ENCODE measurements at places on chromosomes 3 and 15.

- peak; percentile 57 for DNase-seq
These were observed 274.2 kb downstream of the FOXP1 start for GRCh38 chr3:71309342-71309741.

DNA sequence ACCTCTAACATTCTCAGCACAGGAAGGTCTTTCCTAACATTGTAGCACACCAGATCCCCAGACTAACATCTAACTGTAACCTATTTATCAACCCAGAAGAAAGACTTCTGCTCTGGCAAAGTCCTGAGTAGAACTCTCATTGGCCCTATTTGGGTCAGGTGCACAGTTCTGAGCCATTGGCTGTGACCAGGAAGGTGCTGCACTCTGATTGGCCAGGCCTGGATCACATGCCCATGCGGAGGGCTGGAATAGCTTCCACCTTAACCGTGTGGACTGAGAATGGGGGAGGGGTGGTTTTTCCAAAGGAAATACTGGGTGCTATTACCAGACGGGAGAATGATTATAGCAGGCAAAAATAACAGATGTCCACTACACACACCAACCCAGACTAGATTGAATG is 11.5 kb downstream of the FEZF2 start:
- no peak for DNase-seq

DNA sequence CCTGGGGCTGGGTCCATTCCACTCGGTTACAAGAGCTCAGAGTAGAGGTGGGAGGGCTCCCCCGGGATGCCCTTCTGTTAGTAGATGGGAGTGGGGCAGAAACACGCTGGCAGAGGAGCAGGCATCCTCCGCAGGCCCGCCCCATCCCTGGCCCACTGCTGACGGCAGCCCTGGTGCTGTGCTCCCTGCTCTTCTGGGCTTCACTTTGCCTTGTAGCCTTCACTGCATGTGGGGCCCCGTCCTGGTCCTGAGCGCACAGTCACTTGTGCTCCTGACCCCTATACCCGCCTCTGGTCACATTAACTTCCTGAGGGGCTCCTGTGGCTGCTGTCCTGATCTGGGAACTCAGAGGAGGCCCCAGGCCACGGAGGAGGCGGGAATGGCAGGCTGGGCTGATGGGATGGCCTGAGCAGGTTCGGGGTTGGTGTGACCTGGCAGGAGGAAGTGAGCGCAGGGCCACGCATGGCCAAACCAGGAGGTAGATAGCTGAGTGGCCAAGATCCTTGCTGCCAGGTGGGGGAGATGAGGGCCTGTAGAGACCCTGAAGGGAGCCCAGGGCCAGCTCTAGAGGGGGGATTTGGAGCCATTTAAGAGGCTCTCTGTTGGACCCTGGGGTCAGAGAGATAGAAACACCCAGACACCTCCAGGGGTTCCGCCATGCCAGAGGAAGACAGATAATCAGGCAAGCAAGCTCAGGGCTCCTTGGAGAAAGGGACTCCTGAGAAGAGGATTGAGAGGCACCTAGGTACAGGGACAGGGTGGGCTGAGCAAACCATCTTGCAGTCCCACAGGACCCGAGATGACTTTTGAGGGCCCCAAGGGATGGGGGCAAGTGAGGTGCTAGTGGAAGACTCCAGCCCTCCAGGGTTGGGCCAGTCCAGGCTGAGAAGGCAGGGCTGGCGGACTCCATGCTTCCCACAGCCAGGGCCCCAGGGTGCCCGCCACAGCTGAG is 92.2 kb upstream of the PRR23E start:
- no peak for DNase-seq

DNA sequence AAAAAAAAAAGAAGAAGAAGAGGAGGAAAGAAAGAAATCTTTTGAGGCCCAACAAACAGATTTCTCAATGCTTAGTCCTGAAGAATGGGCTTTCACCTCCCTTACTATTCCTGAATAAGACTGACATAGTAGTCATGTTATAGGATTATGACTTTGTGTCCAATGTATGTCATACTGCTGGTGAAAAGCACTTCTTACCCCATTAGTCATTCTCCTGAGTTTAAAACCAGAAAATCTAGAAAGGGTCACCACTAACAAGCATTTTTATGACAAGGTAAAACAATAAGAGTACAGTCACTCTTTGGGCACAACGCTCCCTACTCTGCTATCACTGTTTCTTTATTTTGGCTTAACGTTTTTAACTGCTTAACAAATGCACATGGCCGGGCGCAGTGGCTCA is 88.2 kb downstream of the IGSF11 start:
- no peak for DNase-seq

GRCh38 chr3:106140431-106140830 is 271.6 kb upstream of the CBLB start:
- no peak for DNase-seq

- DNase-seq, result no peak
These were observed 303.6 kb downstream of the LSAMP start for GRCh38 chr3:116141724-116142123.

GRCh38 chr3:72021531-72021930 is 236.6 kb upstream of the PROK2 start:
- DNase-seq, result no peak

GRCh38 chr15:95972041-95972553 is 358.4 kb upstream of the NR2F2 start:
- no peak for DNase-seq

DNA sequence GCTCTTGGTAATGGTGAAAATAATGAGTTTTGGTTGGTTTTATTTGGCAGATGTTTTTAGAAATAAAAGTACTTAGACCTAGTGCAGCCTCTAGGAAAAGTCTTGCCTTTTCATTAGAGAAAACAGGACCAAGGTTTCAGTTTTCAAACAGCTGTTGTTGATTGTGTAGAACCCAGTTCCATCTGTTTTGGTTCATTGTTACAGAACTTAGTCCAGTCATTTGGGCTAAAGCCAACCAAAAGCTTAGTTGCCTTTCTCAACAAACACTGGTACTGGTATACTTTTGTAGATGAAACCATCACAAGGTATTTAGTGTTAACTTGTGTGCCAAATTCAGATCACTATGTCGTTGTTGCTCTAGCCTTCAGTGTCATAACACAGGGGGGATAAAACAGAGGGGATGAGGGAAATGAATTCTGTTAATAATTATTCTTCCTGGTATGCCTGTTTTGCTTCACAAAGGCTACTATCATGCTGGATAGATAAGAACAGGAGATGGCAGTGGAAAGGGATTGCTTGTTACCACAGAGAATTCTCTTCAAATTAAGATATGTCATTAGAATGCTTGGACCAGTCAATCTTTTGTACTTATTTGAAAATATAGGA is 12.6 kb upstream of the APH1B start:
- no peak for DNase-seq

DNA sequence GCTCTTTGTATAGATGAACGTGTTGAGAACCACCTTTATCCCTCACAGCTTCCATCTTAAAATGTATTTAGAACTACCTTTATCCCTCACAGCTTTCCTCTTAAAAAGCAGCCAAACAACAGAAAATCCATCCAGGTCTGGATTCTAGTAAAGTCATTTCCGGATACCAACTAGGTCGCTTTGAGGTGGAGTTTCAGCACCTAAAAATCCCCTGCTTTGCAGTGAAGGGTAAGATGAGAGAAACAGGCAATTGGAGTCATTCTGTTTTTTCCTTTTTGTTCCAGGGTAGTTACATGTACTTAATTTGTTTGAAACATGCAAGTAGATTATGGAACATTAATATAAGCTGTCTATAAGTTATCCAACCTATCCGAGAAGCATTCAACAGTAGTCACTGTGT is 192.0 kb downstream of the UBE2E2 start:
- DNase-seq, result no peak

GRCh38 chr3:121974601-121975111 is 47.4 kb downstream of the ILDR1 start:
- DNase-seq, result no peak

DNA sequence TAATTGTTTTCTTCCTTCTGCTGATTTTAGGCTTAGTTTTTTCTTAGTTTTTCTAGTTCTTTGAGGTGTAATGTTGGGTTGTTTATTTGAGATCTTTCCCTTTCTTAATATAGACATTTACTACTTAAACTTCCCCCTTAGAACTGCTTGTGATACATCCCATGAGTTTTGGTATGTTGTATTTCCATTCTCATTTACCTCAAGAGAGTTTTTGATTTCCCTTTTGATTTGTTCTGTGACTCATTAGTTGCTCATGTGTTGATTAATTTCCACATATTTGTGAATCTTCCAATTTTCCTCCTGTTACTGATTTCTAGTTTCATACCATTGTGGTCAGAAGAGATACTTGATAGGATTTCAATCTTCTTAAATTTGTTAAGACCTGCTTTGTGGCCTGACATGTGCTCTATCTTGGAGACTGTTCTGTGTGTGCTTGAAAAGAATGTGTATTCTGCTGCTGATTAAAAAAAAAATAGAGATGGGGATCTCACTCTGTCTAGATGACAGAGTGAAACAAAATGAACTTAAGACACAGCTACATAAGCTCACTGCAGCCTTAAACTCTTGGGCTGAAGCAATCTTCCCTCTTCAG is 22.3 kb downstream of the GRM2 start:
- no peak for DNase-seq

GRCh38 chr15:85534031-85534430 is 153.6 kb downstream of the AKAP13 start:
- no peak for DNase-seq

DNA sequence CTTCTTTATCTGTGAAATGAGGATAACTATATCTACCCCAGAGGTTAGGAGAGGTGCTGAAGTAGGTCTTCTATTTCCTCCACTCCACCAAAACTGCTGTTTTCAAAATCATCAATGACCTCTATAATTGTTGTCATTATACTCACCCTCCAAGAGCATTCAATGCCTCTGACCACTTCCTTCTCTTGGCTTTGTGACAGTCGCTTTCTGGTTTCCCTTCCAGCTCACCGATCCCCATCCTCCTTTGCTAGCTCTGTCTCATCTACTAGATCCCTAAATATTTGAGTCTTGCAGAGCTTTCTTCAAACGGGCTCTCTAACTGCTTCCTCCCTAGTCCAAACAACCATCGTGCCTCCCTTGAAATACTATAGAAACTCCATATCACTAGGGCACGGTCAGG is 153.5 kb downstream of the RPLP1 start:
- DNase-seq, result no peak

- DNase-seq, result no peak
These were observed 43.7 kb downstream of the DNAJB8 start for GRCh38 chr3:128422762-128423524.

GRCh38 chr15:69648212-69648611 is 195.6 kb downstream of the RPLP1 start:
- no peak for DNase-seq

DNA sequence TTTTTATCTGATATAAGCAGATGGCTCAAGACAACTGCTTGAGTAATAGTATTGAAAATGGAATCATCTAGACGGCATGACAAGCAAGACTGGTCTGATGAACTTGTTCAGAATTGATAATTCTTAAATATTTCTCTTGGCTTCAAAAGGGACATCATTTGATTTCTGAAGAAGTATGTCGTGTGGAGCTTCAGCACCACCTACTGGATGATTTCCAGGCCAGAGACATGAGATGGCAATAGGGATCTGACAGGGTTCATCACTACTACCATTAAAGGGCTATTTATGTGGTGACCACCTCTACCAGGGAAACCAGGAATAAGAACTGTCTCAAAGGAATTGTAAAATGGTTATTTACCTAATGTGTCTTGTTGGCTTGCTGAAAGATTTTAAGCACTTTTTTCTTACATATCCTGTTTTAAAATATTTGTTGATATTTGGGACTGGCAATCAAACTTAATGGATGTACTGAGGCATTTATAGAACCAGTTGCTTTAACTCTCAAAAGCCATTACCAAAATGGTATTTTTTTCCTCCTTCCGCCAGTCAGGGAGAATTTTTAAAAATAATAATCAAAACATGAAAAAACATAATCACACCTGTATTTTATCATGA is 99.5 kb upstream of the FAM98B start:
- DNase-seq, result peak; percentile 53

GRCh38 chr15:75732809-75733451 is 20.3 kb upstream of the CSPG4 start:
- DNase-seq, result peak; percentile 59

DNA sequence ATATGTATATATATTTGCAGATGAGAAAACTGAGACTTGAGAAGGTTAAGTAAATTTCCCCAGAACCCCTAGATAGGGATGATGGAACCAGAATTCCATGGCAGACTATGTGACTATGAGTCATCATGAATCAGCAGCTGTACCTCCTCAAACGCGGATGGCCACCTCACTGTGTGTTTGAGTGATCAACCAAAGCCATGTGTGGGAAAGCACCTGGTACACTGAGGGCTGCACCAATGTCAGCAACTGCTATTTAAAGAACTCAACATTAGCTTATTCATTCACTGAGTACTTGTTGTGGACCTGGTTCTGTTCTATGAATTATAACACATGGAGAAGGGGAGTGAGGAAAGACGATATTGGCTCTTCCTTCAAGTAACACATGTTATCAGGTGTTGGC is 377.0 kb downstream of the GAP43 start:
- DNase-seq, result no peak

DNA sequence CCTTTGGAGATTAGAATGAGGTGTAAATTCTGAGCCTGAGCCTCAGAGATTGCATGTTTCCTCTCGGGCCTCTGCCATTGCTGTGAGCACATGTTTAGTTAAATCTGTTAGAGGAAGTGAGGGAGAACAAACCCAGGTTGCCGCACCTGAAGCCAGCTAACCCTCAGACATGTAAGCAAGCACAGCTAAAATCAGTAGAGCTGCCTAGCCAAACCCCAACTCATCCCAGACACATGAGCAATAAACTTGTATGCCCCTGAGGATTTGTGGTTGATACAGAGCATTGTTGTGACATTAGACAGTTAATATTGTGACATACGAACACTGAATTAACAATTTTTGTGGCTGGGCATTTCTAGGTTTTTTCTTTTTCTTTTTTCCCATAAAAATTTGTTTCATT is 41.9 kb downstream of the NMD3 start:
- no peak for DNase-seq

DNA sequence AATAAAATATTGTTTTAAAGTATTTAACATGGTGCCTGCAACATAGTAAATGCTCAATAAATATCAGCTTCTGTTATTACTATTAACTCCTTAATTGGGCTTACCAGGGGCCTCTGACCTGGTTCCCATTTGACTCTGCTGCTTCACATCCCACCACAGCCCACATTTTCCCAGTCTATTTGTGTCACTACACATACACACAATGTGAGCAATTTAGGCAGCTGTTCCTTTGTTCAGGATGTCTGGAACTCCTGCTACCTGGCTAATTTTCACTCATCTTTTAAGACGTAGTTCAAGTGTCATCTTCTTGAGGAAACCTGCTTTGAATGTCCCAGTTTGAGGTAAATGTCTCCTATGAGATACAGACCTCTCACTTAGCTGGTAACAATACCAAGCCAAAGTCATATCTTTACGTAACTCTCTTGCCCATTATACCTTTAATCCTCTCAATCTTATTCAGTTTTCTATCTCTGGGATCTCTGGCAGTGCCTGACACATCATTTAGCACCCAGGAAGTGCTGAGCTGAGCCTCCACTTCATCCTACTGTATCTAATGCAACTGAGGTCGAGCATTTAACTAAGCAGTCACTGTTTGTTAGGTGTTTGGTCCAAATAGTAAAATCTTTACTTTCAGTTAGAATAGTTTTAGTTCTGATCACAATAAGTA is 4.4 kb downstream of the TGFBR2 start:
- DNase-seq, result no peak
